ENCODE measurements at places on chromosomes 6 and 20.

DNA sequence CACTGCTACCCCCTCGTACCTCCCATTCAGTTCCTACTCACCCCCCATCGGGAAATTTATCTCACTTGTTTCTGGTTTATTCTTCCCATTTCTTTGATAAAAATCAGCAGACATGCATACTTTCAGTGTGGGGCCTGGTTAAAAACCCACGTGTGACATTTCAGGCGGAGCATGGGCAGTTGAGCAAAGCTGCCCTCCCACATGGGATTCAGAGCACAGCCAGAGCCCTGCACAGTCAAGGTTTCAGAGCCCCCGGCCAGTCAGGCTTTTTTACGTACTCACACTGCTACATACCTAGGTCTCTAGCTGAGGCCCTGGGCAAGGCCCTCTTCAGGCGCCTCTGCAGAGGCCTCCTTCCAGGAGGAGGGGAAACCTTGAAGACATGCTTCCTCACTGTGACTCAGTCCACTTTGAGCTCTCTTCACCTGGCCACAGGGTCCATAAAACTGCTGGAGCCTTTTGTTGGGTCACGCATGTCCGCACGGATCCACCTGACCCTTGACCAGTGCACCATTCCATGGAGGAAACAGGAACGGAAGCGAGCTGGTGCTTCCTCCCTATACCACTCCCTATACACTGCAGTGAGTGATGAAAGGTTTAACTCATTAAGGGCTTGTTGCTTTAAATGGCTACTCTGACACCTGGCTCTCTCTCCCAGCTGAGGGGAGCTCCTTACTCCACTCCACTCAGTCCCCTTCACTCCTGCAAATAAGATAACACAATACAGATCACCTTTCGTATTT, 713.3 kb downstream of the PRKN start:
- no peak overlapping the region for H3K4me3 ChIP-seq
- H3K27ac ChIP-seq: no peak overlapping the region
- no peaks in the 10 kb centered on the region for H3K27me3 ChIP-seq

- H3K36me3 ChIP-seq: peaks cover 22% of the 10 kb centered on the region
- peak overlapping the region; percentile 87 for H3K27ac ChIP-seq
- H3K4me1 ChIP-seq: no peaks in the 10 kb centered on the region
- DNase-seq: no peak
- H3K27me3 ChIP-seq: no peaks in the 10 kb centered on the region
These were observed 523 bp upstream of the COX7A2 start for GRCh38 chr6:75244063-75244584.

- no peaks in the 10 kb centered on the region for H3K27me3 ChIP-seq
- no peaks in the 10 kb centered on the region for H3K4me1 ChIP-seq
- H3K4me3 ChIP-seq: no peak overlapping the region
- peak; percentile 60 for DNase-seq
- no peaks in the 10 kb centered on the region for H3K36me3 ChIP-seq
- peak overlapping the region; percentile 61 for H3K27ac ChIP-seq
These were observed 72.3 kb upstream of the IFNGR1 start for GRCh38 chr6:137291441-137291840.

DNA sequence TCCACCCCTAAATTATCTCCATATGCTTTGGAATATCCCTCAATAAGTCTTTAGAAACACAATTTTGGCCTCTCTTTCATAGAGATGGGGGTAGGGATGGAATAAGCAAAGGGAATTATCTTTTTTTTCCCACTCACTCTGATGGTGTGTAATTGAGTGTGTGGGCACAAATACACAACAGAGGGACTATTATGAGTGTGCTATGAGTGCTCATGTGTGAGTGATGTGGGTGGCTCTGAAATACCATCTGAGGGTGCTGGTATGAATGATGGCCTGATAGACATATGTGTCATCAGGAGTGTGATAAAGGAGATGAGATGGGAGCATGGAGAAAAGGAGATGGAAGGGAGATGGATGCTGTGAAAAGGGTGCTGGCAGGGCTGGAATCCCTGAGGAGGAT, 35.6 kb downstream of the GSS start:
- H3K36me3 ChIP-seq: peaks cover 57% of the 10 kb centered on the region
- no peak overlapping the region for H3K27ac ChIP-seq
- no peak overlapping the region for H3K4me3 ChIP-seq
- H3K27me3 ChIP-seq: no peaks in the 10 kb centered on the region

- no peak overlapping the region for H3K27ac ChIP-seq
- H3K36me3 ChIP-seq: no peaks in the 10 kb centered on the region
- no peak overlapping the region for H3K4me3 ChIP-seq
These were observed 243.1 kb upstream of the FLRT3 start for GRCh38 chr20:14580418-14581074.

GRCh38 chr6:42431356-42431755, 20.4 kb downstream of the TRERF1 start:
- no peaks in the 10 kb centered on the region for H3K36me3 ChIP-seq
- H3K4me3 ChIP-seq: no peak overlapping the region
- no peak overlapping the region for H3K27ac ChIP-seq
- no peak for DNase-seq
- H3K27me3 ChIP-seq: no peaks in the 10 kb centered on the region

- no peaks in the 10 kb centered on the region for H3K27me3 ChIP-seq
- peak overlapping the region; percentile 88 for H3K27ac ChIP-seq
- H3K4me3 ChIP-seq: peak overlapping the region; percentile 65
- peaks cover 13% of the 10 kb centered on the region for H3K4me1 ChIP-seq
These were observed 21.7 kb downstream of the VPS52 start for GRCh38 chr6:33249732-33250630.

DNA sequence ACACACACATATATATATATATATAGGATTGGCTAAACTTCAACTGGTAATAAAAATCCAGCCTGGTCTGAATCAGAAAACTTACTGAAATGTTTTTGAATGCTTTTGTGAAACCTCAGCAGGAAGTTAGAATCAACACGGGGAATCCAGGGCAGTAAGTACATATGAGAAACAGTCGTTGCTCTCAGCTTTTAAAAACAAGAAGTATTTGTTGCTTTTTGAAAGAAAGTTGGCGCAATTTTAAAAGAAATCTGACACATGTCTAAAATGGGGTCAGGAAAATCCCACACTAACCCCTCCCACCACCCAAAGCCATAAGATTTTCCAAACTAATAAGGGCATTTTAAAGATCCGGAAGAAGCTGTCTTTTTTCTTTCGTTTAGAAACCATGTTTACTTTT, 11.5 kb upstream of the CCDC170 start:
- no peak overlapping the region for H3K4me3 ChIP-seq
- H3K27ac ChIP-seq: peak overlapping the region; percentile 66
- H3K36me3 ChIP-seq: no peaks in the 10 kb centered on the region
- H3K27me3 ChIP-seq: no peaks in the 10 kb centered on the region
- H3K4me1 ChIP-seq: no peaks in the 10 kb centered on the region

DNA sequence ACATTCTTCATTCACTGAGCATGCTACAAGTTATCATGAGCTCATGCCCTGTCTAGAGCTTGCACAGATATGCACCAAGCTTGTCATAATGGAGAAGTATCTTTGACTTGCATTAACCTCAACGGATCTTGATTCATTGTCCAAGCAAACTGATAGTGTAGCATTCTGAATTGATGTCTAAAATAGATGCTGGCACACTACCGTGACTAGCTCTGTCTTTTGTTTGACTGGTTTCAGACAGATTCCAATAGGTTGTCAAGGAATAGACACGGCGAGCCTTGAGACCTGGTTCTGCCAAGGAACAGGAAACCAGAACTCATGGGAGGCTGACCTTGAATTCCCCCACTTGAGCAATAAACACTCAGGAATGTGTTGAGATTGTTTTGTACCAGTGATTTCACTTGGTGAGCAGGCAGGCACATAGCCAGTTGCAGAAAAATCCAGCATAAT, 1153.1 kb upstream of the GJE1 start:
- no peaks in the 10 kb centered on the region for H3K27me3 ChIP-seq
- H3K27ac ChIP-seq: peak overlapping the region; percentile 46
- DNase-seq: peak; percentile 20
- H3K4me3 ChIP-seq: no peak overlapping the region
- peaks cover 3% of the 10 kb centered on the region for H3K4me1 ChIP-seq

- H3K4me1 ChIP-seq: peaks cover 19% of the 10 kb centered on the region
- no peaks in the 10 kb centered on the region for H3K36me3 ChIP-seq
- peaks cover 36% of the 10 kb centered on the region for H3K27me3 ChIP-seq
- no peak overlapping the region for H3K4me3 ChIP-seq
- H3K27ac ChIP-seq: no peak overlapping the region
- DNase-seq: no peak
These were observed 1.6 kb downstream of the BEND6 start for GRCh38 chr6:56956491-56956890.

GRCh38 chr20:37238935-37239451, 22.6 kb downstream of the GHRH start:
- H3K4me3 ChIP-seq: no peak overlapping the region
- DNase-seq: no peak
- H3K27me3 ChIP-seq: no peaks in the 10 kb centered on the region
- H3K27ac ChIP-seq: no peak overlapping the region

- peak within 1 kb of the TSS; percentile 59 for H3K27ac ChIP-seq
- H3K4me1 ChIP-seq: peaks cover 23% of the 10 kb centered on the region
- peak; percentile 91 for DNase-seq
- no peaks in the 10 kb centered on the region for H3K36me3 ChIP-seq
These were observed at the start of gene ULBP2 for GRCh38 chr6:149941583-149942460. Gene ULBP2 (plus strand): TSS chr6:149942014. CDS start chr6:149942073, 59 bp downstream.

DNA sequence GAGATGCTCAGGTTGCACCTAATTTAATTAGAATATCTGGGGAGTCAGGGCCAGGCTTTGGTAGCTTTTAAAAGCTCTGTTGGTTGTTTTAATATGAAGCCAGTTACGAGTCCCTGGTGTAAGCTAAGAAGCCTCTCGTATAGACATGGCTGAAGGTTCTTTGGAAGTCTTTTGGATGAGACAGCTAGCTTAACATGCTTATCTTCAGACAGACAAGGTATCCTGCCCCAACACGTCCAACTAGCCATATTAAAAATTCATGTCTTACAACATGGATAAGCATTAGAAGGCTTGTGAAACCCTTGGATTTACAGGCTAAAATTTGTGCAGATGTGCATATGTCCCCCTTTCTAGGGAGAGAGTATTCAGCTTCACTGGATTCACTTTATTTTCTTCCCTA, 105.7 kb upstream of the KCNK16 start:
- H3K36me3 ChIP-seq: no peaks in the 10 kb centered on the region
- H3K27ac ChIP-seq: no peak overlapping the region
- H3K4me1 ChIP-seq: no peaks in the 10 kb centered on the region

- no peak for DNase-seq
- H3K27ac ChIP-seq: no peak overlapping the region
- no peaks in the 10 kb centered on the region for H3K27me3 ChIP-seq
- no peaks in the 10 kb centered on the region for H3K4me1 ChIP-seq
These were observed 56.6 kb upstream of the SMOC2 start for GRCh38 chr6:168384045-168385036.

- no peaks in the 10 kb centered on the region for H3K27me3 ChIP-seq
These were observed 122.8 kb upstream of the HSF2 start for GRCh38 chr6:122276637-122277036.

GRCh38 chr20:47492284-47492683, 9.4 kb upstream of the NCOA3 start:
- H3K27me3 ChIP-seq: no peaks in the 10 kb centered on the region
- DNase-seq: no peak
- H3K36me3 ChIP-seq: no peaks in the 10 kb centered on the region
- H3K4me1 ChIP-seq: peaks cover 25% of the 10 kb centered on the region
- peak overlapping the region; percentile 84 for H3K27ac ChIP-seq

DNA sequence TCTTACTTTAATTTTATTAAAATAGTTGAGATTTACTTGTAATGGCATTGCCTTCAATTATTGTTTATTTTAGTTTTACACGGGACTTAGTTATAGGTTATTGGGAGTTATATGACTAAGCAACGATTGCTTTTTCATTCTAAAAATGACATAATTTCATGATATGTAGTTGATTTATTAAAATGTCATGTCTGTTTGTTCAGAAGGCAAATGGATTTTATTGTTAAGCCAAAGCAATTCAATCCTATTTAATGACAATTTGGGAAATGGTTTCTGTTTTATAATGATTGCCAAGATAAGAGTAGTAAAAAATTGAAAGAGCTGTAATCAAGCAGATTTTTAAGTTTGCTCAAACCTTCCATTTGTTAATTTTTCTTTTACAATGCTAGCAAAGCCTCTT, 74.7 kb downstream of the PHACTR2 start:
- no peak overlapping the region for H3K27ac ChIP-seq
- no peak overlapping the region for H3K4me3 ChIP-seq
- no peak for DNase-seq

- H3K36me3 ChIP-seq: peaks cover 22% of the 10 kb centered on the region
- H3K27ac ChIP-seq: no peak overlapping the region
- no peak overlapping the region for H3K4me3 ChIP-seq
- DNase-seq: no peak
- H3K4me1 ChIP-seq: peaks cover 28% of the 10 kb centered on the region
- no peaks in the 10 kb centered on the region for H3K27me3 ChIP-seq
These were observed 3.9 kb upstream of the TNFRSF6B start for GRCh38 chr20:63692436-63693082.

DNA sequence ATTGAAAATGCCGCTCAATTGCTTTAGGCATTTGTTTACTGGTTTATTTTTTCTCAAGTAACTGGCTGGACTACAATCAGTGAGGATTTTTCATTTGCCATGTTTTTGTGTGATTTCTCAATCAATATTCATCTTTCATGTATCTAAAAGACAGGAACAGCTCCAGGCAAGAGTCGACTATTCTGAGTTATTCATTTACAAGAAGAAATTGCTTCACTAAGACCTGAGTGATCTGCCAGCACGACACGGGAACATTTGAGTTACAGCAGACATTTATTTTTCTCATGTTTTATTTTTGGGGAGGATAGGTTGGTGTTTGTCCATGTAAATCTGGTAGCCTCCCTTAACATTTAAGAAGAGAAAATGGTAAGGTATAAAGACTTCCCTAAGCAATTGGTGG, 124.1 kb downstream of the CBLN4 start:
- no peaks in the 10 kb centered on the region for H3K27me3 ChIP-seq
- DNase-seq: no peak
- no peaks in the 10 kb centered on the region for H3K36me3 ChIP-seq
- H3K4me1 ChIP-seq: no peaks in the 10 kb centered on the region
- H3K27ac ChIP-seq: no peak overlapping the region
- H3K4me3 ChIP-seq: no peak overlapping the region

GRCh38 chr6:69285054-69285453, 511.8 kb downstream of the LMBRD1 start:
- H3K4me3 ChIP-seq: no peak overlapping the region
- no peak overlapping the region for H3K27ac ChIP-seq
- no peak for DNase-seq
- H3K4me1 ChIP-seq: no peaks in the 10 kb centered on the region
- no peaks in the 10 kb centered on the region for H3K27me3 ChIP-seq

GRCh38 chr6:113416170-113416569, 441.0 kb upstream of the MARCKS start:
- no peak overlapping the region for H3K4me3 ChIP-seq
- H3K36me3 ChIP-seq: no peaks in the 10 kb centered on the region
- no peak overlapping the region for H3K27ac ChIP-seq

- no peak overlapping the region for H3K4me3 ChIP-seq
- no peaks in the 10 kb centered on the region for H3K27me3 ChIP-seq
- DNase-seq: no peak
- H3K4me1 ChIP-seq: peaks cover 29% of the 10 kb centered on the region
These were observed 48.4 kb downstream of the MAP3K7 start for GRCh38 chr6:90538278-90539046.
